Activated CD8-positive, alpha-beta memory T cell treated with anti-CD3 and anti-CD28 coated beads for 4 hours (primary cell): ENCODE measurements at places on chromosomes 1 and 21.

DNA sequence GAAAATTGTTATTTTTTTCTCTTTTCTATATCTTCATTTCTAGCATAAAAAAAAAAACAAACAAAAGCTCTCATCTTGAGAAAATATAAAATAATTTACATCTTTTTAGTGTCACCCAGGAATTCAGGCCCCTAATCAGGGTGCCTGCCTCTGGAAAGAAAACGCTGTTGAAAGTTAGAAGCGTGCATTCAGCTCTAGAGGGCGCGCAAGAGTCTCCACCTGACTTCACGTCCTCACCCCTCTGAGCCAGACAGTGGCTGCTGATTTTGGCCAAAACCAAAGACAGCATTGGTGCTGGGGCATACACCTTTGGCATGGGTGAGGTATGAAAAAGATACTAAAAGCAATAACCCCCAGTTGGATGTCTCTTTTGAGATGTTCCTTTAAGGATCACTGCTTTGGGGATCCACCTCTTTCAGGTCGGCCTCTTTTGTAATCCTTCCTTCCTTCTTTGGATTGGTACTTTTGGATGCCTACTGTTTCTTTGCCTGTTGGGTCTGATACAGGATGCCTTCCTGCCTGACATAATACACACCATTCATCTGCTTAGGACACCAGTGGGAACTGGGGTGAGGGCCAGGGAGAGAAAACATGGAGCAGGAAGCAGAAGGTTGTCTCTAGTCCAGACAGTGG lies 77.6 kb upstream of the CHRM3 start:
- DNase-seq: no peak

DNA sequence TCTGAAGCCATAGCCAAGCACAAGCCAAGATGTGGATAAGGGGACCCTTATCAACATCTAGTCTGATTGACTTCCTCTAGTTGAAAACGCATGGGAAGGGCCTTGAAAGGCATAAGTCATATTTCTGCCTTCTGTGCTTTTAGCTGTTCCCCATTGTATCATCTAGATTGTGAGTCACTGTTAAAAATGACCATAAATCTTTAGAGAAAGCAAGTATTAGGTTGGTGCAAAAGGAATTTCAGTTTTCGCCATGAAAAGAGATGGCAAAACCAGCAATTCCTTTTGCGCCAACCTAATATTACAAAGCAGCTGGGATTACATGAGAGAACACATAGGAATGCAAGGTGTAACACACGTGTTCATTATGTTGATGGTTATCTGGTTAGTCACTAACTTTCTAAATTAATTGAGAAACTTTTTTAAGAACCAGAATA lies 63.6 kb downstream of the CLIC6 start:
- DNase-seq: no peak

DNA sequence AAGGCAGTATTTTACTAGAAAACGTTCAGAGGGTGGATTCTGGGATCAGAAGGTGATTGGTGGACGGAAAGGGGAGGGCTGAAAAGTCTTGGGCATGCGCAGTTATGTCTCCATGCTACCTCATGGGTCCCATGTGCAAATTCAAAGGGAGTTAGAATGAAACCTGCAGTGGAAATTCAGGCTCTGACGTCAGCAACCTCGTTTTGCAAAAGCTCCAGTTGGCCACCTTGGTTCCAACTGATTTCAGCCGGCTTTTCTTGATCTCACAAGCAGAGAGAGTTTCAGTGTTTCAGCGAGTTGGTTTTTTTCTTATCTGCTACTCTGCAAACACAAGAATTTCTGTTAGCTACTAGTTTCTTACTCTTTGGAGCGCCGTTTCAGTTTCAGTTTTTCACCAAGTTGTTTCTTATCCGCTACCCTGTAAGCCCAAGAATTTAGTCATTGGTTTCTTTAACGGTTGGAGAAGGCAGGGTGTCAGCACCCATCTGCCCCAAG lies 69.8 kb upstream of the PGBD5 start:
- DNase-seq: no peak

DNA sequence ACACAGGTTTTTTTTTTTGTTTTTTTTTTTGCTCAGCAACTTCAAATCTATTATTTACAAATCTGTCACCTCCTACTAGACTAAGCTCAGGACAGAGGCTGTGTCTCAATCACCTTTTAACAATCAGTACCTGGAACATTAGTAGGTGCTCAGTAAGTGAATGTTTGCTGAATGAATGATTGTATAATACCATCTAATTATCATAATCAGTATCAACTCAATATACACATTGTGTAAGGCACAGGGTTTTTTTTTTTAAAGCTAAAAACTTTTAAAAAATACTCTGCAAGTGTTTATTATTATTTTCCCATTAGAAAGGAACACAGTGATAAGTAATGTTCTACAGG lies 9.2 kb downstream of the ERRFI1 start:
- no peak for DNase-seq

DNA sequence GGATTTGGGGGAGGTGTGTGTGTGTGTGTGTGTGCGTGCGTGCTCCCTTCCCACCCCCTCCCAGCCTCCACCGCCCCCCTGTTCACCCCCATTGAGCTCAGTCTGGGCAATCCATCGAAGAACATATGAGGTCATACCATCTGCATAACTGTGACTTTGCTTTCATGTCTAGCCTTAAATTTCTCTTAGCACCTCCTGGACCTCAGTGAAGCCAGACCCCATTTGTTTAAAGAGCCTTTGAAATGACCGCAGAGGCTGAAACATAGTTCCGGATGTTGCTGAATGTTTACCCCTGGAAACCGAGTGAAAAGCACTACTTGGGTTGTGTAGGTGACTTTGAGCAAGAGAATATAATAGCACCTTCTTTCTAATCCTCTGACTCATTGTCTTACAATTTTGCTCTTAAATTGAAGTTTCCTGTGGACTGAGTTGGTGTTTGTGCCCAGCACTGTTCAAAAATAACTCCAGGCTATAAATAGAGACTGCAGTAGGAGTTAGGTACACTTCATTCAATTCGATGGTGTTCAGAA lies 75.4 kb downstream of the UBE4B start:
- no peak for DNase-seq

- no peak for DNase-seq
These were observed 14.8 kb upstream of the WASF2 start for GRCh38 chr1:27504588-27505419.

- no peak for DNase-seq
These were observed at the start of gene FAM43B for GRCh38 chr1:20551945-20552727. Gene FAM43B (plus strand): TSS chr1:20552573. CDS start chr1:20552974, 401 bp downstream.

- DNase-seq: no peak
These were observed 5.1 kb downstream of the LMO4 start for GRCh38 chr1:87333692-87334347.

DNA sequence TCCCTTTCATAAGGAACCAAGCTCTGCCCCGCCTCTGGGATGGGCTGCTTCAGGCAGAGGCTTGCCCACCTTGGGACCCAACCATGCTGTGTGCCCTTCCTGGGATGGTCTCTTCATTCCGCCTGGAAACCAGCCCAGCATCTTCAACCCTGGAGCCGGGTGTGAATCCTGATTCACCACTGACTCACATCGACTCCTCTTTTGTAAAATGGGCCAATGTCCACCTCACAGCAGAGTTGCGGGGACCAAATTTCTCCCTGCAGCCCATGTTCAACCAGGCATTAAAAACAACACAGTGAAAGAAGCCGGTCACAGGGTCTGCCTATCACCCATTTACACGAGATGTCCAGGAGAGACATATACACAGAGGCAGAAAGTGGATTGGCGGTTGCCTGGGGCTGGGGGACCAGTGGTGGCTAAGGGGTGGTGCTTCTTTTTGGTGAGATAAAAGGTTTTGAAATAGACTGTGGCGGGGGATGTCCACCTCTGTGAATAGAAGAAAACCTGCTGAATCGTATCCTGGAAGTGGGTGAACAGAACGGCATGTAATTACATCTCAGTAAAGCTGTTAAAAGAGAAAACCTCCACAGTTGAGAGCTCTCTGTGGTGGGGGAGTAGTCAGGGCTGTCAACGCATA lies 6.9 kb upstream of the GPR153 start:
- no peak for DNase-seq

GRCh38 chr1:13813398-13814012 lies 113.5 kb downstream of the PRDM2 start:
- DNase-seq: peak; percentile 16

GRCh38 chr1:3814065-3814464 lies 17.8 kb upstream of the LRRC47 start:
- DNase-seq: no peak

DNA sequence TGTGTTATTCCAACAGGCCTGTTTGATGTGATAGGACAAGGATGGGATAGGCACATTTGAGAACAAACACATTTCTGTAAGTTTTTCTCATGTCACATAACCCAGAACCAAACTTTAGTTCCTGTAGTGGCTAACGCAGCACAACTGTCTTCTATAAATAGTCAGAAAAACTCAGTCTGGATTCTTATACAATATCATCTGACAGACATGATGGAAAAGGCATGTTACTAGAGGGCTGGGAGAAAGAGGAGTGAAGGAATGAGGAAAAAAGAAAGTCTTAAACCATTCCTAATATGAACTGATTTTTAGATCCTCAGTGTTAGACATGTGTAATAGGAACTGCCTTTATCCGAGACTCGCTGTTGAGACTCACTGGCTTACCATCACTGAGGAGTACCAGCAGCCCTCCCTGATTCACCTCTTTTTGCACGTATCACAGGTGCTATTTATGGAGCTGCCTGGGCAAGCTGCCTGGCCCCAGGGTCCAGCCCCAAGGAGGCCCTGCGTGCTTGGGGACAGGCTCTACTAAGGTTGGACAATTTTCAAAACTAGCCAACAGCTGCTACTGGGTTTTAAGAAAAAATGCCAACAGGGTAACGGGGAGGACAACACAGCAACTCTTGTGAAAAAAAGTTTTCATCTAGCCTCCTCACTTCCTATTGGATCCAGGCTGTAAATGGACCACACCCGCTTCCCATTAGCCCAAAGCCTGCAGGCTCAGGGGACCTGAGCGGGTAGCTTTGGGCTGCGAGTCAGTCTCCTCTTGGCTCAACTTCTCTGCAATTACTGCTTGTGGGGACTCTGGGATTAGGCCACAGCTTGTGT lies 30.7 kb upstream of the SERBP1 start:
- no peak for DNase-seq

DNA sequence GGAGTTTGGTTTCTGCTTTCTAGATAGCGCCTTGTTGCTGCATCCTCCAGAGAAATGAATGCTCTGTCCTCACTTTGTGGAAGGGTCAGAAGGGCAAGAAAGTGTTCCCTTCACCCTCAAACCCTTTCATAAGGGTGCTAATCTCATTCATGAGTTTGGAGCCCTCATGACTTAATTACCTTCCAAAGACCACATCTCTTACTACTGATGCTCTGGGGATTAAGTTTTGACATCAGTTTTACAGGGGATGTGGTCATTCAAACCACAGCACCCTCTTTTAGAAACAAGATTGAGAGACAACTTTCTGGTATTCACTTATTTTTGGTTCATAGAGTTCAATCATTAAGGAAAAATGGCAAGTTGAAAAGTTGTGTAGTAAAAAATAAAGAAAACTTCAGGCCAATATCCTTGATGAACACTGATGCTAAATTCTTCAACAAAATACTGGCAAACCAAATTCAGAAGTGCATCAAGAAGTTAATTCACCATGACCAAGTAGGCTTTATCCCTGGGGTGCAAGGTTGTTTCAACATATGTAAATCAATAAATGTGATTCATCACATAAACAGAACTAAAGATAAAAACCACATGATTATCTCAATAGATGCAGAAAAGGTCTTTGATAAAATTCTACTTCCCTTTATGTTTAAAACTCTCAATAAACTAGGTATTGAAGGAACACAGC lies 442.1 kb downstream of the PTBP2 start:
- DNase-seq: no peak

- DNase-seq: no peak
These were observed 6.5 kb downstream of the CD34 start for GRCh38 chr1:207904391-207904790.

DNA sequence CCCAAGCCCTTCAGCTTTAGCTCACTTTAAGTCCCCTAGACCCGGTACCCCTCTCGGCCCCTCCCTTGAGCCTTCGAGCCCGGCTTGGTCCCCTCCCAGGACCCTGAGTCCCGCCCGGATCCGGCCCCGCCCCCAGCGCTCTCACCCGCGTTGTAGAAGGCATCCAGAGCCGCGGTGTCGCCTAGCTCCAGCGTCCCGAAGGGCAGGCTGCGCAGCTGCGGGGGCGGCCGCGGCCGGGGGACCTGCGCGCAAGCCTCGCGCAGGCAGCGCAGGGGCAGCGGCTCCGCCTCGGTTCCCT lies 699 bp downstream of the MAP3K6 start:
- no peak for DNase-seq

- no peak for DNase-seq
These were observed 8.9 kb upstream of the A3GALT2 start for GRCh38 chr1:33329600-33330305.

DNA sequence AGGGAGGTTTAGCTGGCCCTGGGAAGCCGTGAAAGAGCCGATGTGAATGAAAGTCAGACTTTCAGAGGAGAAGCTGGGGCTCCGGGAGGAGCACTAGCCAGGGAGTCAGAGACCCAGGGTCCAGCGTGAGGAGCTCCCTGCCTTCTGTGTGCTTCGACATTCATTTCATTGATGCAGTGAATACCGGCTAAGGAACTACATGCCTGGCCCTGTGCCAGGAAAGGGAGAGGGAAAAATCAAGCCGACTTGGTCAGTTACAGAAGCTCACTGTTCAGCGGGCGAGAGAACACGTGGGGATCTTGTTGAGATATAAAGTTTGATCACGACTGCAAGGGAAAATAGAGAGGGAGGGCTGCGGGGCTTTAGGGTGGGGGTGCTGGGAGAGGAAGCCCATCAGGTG lies 76.7 kb upstream of the RUNX3 start:
- DNase-seq: no peak

DNA sequence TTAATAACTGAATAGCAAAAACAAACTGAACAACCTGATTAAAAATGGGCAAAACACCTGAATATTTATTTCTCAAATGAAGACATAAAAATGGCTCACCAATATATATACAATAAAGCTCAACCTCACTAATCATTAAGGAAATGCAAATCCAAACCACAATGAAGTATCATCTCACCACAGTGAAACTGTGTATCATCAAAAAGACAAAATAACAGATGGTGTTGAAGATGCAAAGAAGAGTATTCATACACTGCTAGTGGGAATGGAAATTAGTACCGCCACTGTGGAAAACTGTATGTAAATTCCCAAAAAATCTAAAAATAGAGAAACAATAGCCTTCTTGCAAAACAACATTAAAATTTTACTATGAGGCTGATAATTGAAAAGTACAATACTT lies 1660.1 kb upstream of the B3GALT2 start:
- DNase-seq: no peak

- no peak for DNase-seq
These were observed 24.4 kb downstream of the SZRD1 start for GRCh38 chr1:16391411-16391810.

DNA sequence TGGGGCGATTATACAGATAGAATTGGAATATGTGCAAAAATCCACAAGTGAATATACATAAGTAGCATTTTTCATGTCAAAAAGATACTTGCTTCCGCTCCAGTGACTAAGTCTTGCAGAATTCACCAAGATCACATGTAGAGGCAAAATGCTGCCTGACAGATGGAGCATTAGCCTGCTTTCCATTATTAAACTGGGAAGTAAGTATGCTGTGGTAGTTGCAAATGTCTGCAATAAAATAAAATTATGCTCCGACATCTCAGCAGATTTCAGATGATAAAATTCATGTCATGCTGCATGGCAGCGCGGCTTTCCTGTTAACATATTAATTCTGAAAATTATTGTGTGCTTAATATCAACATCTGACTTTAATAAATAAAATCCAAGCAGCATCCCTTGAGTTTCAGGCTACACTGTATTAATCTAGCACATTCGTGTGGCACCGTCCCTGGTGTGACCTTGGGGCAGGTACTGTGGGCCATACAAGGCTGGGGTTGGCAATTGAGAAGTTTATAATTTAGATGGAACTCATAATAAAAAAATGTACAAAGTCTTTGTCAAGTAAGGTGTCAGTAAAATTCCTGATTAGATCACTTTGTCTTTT lies 366.4 kb upstream of the ZP4 start:
- DNase-seq: no peak

- no peak for DNase-seq
These were observed 1.5 kb downstream of the SLC66A1 start for GRCh38 chr1:19313636-19313959.
